ENCODE measurements at places on chromosomes 12 and 14.

DNA sequence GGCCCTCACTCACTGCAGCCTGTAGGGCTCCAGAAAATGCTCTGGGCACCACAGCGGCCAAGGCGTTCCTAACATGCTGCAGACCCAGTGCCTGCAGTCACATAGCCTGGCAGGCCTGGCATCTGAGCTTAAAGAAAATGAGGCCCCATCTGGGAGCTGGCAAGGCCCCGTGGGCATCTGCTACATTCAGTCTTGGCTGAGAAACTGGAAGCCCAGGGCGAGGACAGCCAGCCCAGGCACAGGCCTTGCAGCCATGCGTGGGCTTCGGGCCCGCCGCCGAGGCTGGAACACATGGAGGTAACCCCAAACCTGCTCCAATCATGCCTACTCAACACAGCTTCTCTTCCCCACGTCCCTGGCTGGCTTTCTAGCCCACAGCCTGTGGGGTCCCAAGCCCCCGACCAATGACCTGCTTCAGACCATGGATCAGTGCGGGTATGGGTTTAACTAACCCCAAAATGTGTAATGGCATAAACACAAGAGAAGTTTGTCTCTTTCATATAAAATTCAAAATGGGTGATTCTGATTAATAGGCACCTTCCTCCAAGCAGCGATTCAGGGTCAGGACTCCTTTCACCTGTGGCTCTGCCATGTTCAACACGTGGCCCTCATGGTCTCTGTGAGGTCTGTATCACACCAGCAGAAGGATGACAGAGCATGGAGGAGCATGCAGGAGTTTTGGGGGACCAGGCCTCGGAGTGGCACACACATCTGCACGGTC, 6.4 kb downstream of the NGB start:
- no peak for DNase-seq

DNA sequence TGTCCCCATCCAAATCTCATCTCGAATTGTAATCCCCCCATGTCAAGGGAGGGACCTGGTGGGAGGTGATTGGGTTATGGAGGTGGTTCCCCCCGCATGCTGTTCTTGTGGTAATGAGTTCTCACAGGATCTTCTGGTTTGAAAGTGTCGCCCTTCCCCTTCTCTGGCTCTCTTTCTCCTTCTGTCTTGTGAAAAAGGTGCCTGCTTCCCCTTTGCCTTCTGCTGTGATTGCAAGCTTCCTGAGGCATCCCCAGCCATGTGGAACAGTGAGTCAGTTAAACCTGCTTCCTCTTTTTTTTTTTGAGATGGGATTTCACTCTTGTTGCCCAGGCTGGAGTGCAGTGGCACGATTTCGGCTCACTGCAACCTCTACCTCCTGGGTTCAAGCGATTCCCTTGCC, 104.0 kb downstream of the CCDC91 start:
- DNase-seq, result no peak

DNA sequence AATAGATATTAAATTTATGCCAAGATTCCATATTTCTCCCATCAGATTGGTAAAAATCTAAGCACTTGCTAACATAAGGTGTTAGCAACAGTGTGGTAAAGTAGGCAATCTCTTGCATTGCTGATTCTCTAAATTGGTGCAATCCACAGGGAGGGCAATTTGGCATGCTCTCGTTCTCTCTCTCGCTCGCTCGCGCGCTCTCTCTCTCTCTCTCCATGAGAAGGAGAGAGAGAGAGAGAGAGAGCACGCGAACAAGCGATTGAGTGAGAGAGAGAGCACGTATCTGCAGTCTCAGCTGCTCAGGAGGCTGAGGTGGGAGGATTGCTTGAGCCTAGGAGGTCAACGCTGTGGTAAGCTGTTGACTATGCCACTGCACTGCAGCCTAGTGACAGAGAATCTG, 25.9 kb downstream of the PSEN1 start:
- no peak for DNase-seq

- DNase-seq, result no peak
Measured at GRCh38 chr12:1435044-1435443, 159.3 kb downstream of the FBXL14 start.

- DNase-seq, result no peak
Measured at GRCh38 chr14:94775091-94775870, 5.4 kb upstream of the GSC start.

DNA sequence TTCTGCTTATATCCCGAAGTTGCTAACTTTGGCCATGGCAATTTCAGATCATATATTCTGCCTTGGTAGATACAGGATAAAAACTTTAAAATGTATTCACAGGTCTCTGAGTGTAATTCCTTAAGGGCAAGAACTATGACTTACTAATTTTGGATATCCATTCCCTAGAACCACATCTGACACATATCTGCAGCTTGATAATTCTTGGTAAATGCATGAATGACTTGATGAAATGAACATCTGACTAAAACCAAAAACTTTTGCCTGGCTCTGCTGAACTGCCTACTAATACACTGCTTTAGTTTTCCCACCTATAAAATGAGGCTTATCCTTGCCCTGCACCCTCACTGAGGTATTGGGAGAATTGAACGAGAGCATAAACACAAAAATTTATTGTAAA, 32.2 kb downstream of the SLC25A21 start:
- no peak for DNase-seq

- DNase-seq, result no peak
Measured at GRCh38 chr12:47349137-47350061, 269.6 kb upstream of the AMIGO2 start.

DNA sequence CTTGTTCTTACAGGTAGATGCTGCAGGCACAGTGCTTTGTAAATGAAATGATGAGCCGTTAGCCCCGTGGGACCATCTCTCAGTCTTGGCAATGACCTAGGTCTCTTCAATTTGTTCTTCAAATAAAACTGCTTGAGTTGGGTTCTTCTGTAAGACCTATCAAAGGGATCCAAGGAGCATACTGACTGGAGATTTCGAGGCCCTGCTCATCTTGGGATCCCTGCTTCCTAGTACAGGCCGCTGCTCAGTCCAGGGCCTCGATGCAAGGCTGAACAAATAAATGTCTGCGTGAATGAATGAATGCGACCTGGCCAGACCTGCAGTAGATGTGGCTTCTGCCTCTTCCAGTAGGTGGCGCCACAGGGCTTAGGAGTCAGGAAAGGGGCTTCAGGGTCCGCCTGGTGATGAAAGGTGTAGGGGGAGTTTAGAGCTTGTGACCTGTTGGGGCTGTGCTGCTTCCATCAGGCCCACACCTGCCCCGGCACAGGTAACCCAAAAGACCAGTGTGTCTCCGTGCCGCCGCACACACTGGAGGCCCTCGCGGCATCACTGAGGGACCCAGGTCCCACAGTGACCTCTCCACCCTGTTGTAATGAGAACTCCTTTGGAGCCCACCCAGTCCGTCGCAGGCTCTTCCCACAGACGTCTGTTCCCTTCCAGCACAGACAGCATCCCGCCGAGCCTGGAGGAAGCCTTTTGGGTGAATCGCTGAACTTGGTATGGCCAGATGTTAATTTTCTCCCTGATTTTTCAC, 4.4 kb downstream of the CACNA1C start:
- DNase-seq, result peak; percentile 75

GRCh38 chr12:57001448-57001906, 4.9 kb downstream of the ZBTB39 start:
- peak; percentile 90 for DNase-seq

DNA sequence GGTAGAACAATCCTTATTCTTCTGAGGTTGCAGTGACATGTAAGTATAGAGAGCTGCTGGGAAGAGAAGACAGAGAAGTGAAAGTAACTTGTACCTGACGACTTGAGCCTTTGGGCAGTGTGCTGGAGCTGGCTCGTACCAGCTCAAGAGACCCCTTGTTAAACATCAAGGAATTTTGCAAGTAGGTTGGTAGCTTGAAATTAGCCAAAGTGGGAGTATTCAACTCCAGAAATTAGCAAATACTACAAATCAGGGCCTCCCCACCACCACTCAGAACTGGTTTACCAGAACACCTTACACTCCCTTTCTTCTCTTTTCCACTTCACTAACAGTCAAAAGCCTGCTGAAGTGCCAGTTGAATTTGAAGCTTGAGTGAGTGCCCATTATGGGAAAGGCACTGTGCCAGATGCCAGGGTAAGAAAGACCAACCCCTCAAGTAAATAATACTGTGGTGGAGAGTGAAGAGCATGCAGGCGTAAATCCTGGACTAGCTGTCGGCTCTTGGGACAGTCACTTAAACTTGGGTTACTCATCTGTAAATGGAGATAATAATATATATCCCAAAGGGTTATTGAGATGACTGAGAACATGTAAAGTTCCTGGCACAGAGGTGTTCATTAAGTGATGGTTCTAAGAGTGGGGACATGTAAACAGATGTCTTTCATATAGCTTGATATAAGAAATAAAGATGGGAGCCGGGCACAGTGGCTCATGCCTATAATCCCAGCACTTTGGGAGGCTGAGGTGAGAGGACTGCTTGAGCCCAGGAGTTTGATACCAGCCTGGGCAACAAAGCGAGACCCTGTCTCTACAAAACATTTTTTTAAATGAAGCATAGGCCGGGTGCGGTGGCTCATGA, 27.0 kb upstream of the EID3 start:
- DNase-seq, result no peak

DNA sequence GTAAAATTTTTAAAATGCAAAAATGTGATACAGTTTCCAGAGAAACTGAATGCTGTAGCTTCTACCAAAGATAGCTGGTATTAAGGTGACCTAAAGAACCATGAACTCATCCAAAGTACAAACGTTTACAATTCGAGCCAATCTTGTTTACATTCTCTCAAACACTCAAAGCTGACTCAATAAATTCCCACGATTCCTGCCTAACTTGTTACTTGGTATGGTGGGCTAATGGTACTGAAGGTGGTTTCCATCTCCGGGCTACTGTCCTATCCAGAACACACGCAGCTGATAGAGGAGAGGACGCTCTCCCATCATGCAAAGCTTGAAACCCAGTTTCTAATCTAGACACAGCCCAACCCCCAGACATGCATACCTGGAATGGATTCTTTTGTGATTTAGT, 31.5 kb downstream of the RAD9B start:
- peak; percentile 55 for DNase-seq

- peak; percentile 75 for DNase-seq
Measured at GRCh38 chr14:58749066-58749669, 111.4 kb downstream of the DACT1 start.

DNA sequence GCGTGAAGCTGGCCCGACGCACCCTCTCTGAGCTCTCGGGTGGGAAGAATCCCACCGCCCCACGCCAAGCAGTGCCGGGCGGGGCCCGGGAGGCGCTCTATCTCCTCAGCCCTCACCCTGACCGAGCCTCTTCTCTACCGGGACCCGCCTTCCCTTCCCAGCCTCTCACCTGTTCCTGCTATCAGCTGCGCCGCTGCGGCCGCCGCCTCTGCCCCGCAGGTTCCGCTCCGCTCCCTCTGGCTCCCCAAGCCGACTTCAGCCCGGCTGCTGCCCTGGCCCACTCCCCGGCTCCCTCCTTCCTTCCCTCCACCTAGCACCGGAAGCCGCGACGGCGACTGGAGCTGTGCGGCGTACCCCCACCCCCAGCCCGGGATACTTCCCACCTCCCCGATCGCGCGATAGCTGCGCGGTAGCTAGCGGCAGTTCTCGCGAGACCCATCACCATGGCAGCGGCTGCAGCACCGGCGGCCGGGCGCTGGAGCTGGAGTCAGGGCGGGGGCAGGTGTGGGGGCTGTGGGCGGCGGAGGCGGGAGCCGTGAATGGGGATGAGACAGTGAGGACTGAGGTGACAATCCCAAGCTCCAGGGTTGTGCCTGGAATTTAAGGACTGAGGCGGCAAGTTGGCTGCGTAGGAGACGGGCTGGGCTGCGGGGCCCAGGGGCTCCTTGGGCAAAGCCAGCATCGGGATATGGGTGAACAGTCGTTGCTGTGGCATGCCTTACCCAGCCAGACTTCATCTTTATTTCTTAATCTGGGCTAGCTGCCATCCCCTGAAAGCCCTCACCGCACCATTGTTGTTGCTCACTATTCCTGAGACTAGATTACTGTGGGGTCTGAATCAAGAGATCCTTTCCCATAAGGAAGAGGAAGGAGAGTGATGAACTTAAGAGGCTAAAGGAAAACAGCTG, at the start of gene ARF3:
Gene ARF3 (minus strand): TSS at position 347 of the 908 bp plus-strand sequence. CDS start 16,392 bp downstream, outside the sequence.
- peak; percentile 94 for DNase-seq

DNA sequence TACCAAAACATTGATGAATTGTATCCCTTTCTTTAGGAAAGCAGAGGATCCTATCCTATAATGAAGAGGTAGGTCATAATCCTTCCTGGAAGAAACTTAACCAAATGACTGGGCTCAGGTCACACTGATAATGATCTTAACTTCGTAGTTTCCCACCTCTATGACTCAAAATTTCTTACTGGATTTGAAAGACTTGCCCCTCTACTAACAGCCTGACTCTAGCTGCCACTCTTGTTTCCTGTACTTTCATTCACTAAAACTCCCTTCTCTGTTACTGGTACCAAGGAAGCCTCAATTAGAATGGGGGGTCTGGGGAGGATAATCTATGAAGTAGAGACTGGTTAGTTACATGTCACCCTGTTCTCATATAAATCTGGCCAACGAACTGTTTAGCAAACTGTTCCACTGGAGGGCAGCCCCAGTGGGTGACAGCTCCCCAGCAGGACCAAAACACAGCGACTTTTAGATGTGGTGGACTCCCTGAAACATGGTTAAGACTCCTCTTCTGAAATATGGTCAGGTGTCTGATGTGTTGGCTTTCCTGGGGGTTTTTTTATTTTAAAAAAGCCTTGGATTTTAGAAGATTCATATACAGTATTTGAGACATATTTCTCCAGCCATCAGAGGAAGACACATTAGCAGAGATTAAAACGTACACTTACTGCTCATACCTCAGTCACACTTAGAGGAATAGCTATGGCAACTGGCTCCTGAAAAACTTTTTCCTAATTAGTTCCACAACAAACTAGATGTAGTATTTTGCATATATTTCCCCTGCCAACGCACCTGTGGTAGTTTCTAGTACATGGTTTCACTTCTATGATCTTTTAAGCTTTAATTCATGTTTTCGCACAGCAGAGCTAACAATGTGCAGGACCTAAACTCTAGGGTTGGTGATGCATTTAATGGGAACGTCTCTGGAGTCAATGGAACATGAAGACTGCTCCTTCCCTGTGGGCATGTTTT, 72.3 kb downstream of the ACADS start:
- DNase-seq, result no peak

DNA sequence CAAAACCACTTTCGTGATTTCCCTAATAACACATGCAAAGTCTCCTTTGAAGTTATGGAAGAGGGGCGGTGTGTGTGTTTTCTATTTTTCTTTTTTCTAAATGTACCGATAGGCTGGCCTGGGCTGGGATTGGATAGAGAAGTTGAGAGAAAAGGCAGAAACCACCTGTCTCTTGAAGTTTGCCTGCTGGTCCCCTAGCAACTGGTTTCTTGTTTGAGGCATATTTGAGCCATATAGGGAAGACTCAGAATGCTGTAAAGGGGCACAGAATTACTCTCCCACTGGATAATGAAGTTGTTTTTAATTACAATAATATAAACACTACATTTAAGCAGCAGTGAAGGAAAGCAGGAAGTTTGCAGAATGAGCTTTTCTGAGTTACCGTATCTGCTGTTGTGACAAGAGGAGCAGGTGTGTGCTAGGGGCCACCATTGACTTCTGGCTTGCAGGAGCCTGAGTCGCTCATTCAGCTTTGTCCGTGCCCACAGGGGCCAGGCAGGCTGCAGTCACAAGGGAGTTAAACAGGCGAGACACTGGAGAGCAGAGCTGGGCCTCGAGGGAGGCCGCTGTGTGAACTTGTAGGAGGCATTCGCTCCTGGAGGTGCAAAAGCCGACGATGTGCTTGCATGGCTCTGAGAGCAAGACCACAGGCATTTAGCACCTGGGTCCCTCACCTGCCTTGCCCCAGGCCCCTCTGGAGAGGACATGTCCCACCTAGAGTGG, 173.8 kb upstream of the RGS6 start:
- DNase-seq, result no peak

- no peak for DNase-seq
Measured at GRCh38 chr14:98949481-98950135, 322.4 kb downstream of the BCL11B start.
